ENCODE measurements at places on chromosomes 16 and 17. TPM values are rescaled to one million over a fixed set of nuclear protein-coding genes. Genes with fewer than 3 reads are reported as not detected.

Gene CMTM2
- not detected for total RNA-seq

Gene NPIPA5
- 11.3 TPM for total RNA-seq

Gene KCNG4
- total RNA-seq: not detected

Gene RNF40
- 102 TPM for total RNA-seq

Gene C16orf46
- total RNA-seq: 0.53 TPM

Gene TPSD1
- not detected for total RNA-seq

Gene SPATA22
- not detected for total RNA-seq

DNA sequence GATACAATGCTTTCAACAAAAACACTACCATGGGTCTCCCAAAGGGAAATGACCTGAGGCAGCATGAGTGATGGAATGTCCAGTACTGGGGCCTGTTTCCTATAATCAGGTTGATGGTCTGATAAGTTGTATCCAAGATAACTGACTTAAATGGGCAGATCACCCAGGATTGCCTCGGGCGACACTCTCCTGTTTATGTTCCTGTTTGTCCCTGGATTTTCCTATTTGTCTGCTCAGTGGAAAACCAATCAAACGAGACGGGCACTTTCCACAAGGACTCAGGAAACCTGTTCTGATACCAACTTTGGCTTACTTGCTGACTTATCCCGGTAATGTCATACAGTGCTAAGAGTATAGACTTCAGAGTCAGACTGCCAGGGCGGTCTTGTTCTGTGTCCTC, 27.4 kb downstream of the USP43 start:
- H3K4me1 ChIP-seq: no peaks in the 10 kb centered on the region
- H3K27ac ChIP-seq: no peak overlapping the region
- no peaks in the 10 kb centered on the region for H3K27me3 ChIP-seq
- no peak overlapping the region for H3K4me3 ChIP-seq
- no peak for DNase-seq
- no peaks in the 10 kb centered on the region for H3K36me3 ChIP-seq

- no peaks in the 10 kb centered on the region for H3K27me3 ChIP-seq
- H3K36me3 ChIP-seq: no peaks in the 10 kb centered on the region
- H3K4me3 ChIP-seq: no peak overlapping the region
- DNase-seq: no peak
Measured at GRCh38 chr16:7027401-7027800, 305.2 kb upstream of the RBFOX1 start.

DNA sequence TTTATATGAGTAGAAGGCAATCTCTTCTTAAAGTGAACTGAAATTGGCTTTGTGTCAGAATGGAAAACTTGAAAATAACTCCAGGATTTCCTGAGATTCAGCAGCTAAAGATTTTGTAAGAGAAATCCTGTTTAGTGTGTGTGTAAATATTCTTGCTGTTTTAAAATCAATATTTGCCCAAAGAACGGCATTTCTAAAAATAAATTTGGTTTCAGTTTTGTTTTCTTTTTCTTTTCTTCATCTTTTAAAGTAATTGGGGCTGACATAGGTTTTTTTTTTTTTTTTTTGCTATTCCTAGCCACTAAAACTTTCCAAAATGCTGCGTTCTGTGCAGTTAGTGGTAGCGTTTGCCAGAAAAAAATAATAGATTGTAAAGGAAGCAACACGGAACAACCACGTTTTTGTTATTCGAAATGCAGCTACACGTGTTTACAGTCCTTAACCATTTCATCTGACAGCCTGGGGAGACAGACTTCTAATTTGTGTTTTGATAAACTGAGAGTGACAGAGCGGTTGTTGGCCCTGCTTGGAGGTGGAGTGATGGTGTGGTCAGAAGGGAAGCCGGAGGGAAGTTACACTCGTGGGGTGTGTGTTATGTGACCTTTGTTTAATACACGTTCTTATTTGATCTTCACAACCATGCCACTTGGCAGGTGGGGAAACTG, 21.6 kb upstream of the SMPD3 start:
- H3K4me3 ChIP-seq: peak overlapping the region; percentile 31
- peaks cover 13% of the 10 kb centered on the region for H3K27me3 ChIP-seq
- H3K36me3 ChIP-seq: no peaks in the 10 kb centered on the region
- no peak overlapping the region for H3K27ac ChIP-seq

- H3K27ac ChIP-seq: no peak overlapping the region
- H3K36me3 ChIP-seq: no peaks in the 10 kb centered on the region
- H3K4me1 ChIP-seq: no peaks in the 10 kb centered on the region
- no peak for DNase-seq
Measured at GRCh38 chr16:761625-762513, 1.3 kb downstream of the MSLN start.

GRCh38 chr17:44079877-44080821, 9.6 kb downstream of the G6PC3 start:
- H3K4me3 ChIP-seq: no peak overlapping the region
- H3K27ac ChIP-seq: no peak overlapping the region
- H3K4me1 ChIP-seq: no peaks in the 10 kb centered on the region
- H3K27me3 ChIP-seq: no peaks in the 10 kb centered on the region

GRCh38 chr16:1032607-1033006, 39.9 kb upstream of the SSTR5 start:
- H3K36me3 ChIP-seq: no peaks in the 10 kb centered on the region
- no peak for DNase-seq
- peaks cover 4% of the 10 kb centered on the region for H3K27me3 ChIP-seq

DNA sequence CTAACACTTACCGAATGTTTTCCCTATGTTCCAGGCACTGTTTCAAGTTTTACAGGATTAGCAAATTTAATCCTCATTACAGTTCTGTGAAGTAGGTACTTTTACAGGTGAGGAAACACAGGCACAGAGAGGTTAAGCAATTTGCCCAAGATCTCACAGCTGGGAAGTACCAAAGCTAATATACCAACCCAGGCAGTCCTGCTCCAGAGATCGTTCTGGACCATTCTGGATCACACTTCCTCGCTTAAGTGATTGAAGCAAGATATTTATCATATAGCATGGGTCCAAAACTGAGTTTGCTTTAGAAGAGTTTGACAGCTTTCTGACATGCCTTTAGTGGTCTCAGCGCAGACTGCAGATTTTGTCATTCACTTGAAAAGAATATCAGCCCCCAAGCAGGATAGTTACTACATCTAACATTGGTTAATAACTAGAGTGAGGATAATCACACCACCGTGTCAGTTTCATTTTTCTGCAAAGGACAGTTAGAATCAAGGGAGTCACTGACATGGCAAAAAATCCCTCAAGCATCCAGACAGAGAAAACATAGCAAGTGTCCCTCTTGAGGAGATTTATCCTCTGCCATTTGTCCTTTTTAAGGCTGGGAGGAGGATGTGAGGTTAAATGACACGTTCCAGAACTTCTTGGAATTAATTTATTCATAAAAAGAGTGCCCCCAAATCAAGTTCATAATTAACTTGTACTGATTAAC, 5.1 kb downstream of the HS3ST3B1 start:
- peaks cover 6% of the 10 kb centered on the region for H3K4me1 ChIP-seq
- no peak overlapping the region for H3K27ac ChIP-seq
- H3K4me3 ChIP-seq: no peak overlapping the region
- H3K27me3 ChIP-seq: peaks cover 86% of the 10 kb centered on the region
- no peak for DNase-seq

DNA sequence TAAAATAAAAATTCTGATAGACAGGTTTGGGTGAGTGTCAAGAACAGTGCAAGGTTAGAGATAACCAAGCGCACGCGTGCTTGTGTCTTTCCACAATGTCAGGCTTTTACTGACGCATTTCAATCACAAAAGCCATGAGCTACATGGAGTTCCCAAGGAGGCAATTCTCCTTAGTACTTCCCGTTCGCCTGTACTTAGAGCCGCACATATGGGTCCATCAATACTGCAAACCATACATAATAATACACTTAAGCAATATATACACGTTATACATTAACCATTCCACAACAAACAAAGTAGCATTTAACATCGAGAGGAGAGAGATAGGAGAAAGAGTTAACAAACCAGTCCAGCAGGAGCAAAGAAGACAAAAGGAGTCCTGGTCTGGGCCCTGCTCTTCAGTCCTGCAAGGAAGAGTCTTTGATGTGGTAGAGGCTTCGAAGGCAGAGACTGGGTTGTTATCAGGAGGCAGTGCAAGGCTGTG, 11.9 kb upstream of the GPRC5C start:
- DNase-seq: no peak
- H3K4me3 ChIP-seq: no peak overlapping the region
- no peaks in the 10 kb centered on the region for H3K4me1 ChIP-seq
- H3K27ac ChIP-seq: no peak overlapping the region
- H3K27me3 ChIP-seq: no peaks in the 10 kb centered on the region

GRCh38 chr16:85718682-85719081, 29.9 kb upstream of the GINS2 start:
- no peak overlapping the region for H3K27ac ChIP-seq
- H3K27me3 ChIP-seq: no peaks in the 10 kb centered on the region
- H3K4me3 ChIP-seq: no peak overlapping the region
- peaks cover 25% of the 10 kb centered on the region for H3K4me1 ChIP-seq

GRCh38 chr17:14460516-14461226, 159.8 kb downstream of the HS3ST3B1 start:
- DNase-seq: no peak
- no peak overlapping the region for H3K27ac ChIP-seq
- H3K36me3 ChIP-seq: no peaks in the 10 kb centered on the region
- no peak overlapping the region for H3K4me3 ChIP-seq

GRCh38 chr17:41065829-41066624, at the start of gene KRTAP2-4:
KRTAP2-4 (minus strand) TSS chr17:41065879; CDS start chr17:41065845, 34 bp downstream.
- H3K27me3 ChIP-seq: peaks cover 4% of the 10 kb centered on the region
- no peaks in the 10 kb centered on the region for H3K36me3 ChIP-seq
- H3K27ac ChIP-seq: no peak within 1 kb of the TSS
- DNase-seq: no peak

- H3K27me3 ChIP-seq: no peaks in the 10 kb centered on the region
- no peak for DNase-seq
- H3K36me3 ChIP-seq: peaks cover 8% of the 10 kb centered on the region
- H3K4me3 ChIP-seq: no peak overlapping the region
Measured at GRCh38 chr16:3144321-3144983, 9.6 kb downstream of the ZNF213 start.

GRCh38 chr17:69552986-69553667, 138.6 kb downstream of the MAP2K6 start:
- H3K36me3 ChIP-seq: no peaks in the 10 kb centered on the region
- H3K27ac ChIP-seq: no peak overlapping the region
- H3K4me1 ChIP-seq: peaks cover 4% of the 10 kb centered on the region
- no peak for DNase-seq
- no peaks in the 10 kb centered on the region for H3K27me3 ChIP-seq

- no peak overlapping the region for H3K4me3 ChIP-seq
- peaks cover 15% of the 10 kb centered on the region for H3K27me3 ChIP-seq
- no peak overlapping the region for H3K27ac ChIP-seq
- no peaks in the 10 kb centered on the region for H3K36me3 ChIP-seq
- no peaks in the 10 kb centered on the region for H3K4me1 ChIP-seq
Measured at GRCh38 chr16:86462334-86463084, 47.8 kb upstream of the FOXF1 start.

DNA sequence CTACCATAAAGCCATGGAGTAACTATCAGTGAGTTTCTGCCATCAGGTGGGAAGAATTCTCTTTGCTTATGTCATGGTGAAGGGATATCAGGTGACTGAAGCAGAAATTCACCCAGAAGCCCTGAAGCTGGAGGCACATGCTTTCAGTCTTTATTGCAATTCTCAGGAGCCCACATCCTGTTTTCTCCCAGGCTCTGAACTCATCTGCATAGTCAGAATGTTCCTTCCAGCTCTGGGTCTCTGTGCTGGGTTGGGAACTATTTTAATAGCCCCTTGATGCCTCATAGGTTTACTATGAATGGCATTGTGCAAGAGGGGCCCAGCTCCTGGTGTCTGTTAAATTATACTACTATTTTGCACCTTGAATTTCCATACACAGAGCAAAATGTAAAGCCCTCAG, 198.4 kb upstream of the SOX9 start:
- no peaks in the 10 kb centered on the region for H3K4me1 ChIP-seq
- no peaks in the 10 kb centered on the region for H3K36me3 ChIP-seq
- no peak overlapping the region for H3K27ac ChIP-seq
- no peak for DNase-seq
- H3K27me3 ChIP-seq: no peaks in the 10 kb centered on the region

DNA sequence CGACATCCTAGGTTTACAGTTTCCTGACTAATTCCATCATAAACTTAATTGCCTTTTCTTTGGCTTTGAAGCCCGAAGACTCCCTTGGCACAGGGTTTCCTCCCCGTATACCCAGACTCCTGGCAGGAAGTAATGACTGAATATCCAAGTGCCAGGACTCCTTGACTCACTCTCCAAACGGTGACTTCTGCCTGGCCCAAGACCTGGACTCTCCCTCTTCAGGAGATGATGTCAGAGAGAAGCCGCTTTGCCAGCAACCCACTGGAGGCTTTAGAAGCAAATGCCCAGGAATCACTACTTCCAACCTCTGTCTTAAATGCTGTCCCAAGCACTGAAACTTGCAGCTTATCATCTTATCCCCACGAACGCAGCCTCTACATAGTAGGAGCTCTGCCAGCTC, 146.5 kb downstream of the RGS9 start:
- H3K36me3 ChIP-seq: no peaks in the 10 kb centered on the region
- H3K4me3 ChIP-seq: no peak overlapping the region
- H3K27ac ChIP-seq: no peak overlapping the region
- DNase-seq: peak; percentile 73
- no peaks in the 10 kb centered on the region for H3K27me3 ChIP-seq
- H3K4me1 ChIP-seq: peaks cover 11% of the 10 kb centered on the region

- peak; percentile 53 for DNase-seq
- no peak overlapping the region for H3K4me3 ChIP-seq
- no peaks in the 10 kb centered on the region for H3K36me3 ChIP-seq
- no peak overlapping the region for H3K27ac ChIP-seq
- no peaks in the 10 kb centered on the region for H3K27me3 ChIP-seq
- no peaks in the 10 kb centered on the region for H3K4me1 ChIP-seq
Measured at GRCh38 chr16:57609541-57610401, 18.7 kb upstream of the ADGRG1 start.

GRCh38 chr17:979539-980405, at the start of gene NXN:
NXN (minus strand) TSS chr17:979776.
- H3K27ac ChIP-seq: no peak within 1 kb of the TSS
- no peaks in the 10 kb centered on the region for H3K27me3 ChIP-seq
- no peaks in the 10 kb centered on the region for H3K36me3 ChIP-seq

GRCh38 chr16:26651464-26651863, 415.3 kb upstream of the C16orf82 start:
- no peak overlapping the region for H3K4me3 ChIP-seq
- no peaks in the 10 kb centered on the region for H3K36me3 ChIP-seq
- no peak overlapping the region for H3K27ac ChIP-seq
- no peaks in the 10 kb centered on the region for H3K4me1 ChIP-seq
- no peaks in the 10 kb centered on the region for H3K27me3 ChIP-seq

Data from endothelial cell of umbilical vein (primary cell).